ENCODE measurements at places on chromosomes 2 and 18.

DNA sequence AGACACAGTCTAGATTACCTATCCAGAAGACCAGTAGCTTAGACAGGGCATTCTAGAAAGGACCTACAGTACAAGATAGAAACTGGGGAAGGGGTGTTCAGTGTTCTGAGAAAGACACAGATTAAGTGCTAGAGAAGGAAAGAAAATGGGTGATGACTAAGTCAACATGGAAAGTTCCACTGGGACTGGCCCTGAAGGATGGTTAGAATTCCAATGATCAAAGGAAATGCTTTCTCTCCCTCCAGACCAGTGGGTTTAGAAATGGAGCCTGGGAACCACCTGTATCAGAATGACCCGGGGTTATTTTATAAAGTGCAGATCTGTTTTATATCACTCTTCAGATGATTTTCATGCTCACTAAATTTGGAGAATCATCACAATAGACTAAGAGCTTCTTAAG, 5.8 kb upstream of the COLEC12 start:
- DNase-seq, result no peak

DNA sequence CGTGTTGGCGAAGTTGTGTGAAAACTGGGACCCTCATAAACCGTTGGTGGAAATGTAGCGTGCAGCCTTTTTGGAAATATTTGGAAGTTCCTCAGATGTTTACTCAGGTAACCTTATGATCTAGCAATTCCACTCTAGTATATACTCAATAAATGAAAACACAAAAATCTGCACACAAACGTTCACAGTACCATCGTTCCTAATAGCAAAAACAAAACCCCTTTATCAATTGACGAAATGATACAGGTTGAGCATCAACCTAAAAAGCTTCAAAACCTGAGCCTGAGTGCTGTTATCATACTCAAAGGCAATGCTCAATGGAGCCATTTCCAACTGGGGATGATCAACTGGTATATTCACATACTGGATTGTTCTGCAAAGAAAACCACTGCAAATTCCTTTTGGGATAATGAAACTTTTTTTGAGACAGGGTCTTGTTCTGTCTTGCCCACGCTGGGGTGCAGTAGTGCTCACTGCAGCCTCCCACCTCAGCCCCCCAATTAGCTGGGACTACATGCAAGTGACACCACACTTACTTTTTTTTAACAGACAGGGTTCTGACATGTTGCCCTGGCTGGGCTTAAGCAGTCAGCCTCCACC, 777 bp upstream of the C18orf32 start:
- DNase-seq, result no peak

GRCh38 chr2:10534514-10535250, 86.6 kb upstream of the ODC1 start:
- DNase-seq, result no peak

GRCh38 chr2:52238782-52239181, 1206.8 kb upstream of the NRXN1 start:
- DNase-seq, result no peak

DNA sequence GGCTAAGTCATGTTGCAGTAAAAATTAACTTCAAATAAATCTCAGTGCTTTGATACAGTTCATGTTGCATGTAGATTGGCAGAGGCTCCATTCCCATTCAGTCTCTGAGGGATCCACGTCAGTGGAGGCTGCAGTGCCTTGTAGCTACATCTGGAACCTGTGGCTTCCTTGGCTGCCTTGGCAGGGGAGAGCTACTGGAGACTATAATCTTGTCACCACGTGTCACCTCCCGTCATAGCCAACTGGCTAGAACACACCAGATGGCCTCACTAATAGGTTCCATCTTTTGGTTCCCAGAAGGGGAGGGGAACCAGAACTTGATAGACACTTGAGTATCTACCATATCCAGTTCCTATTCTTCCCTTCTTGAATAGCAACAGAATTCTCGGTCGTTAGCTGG, 28.4 kb downstream of the E2F6 start:
- DNase-seq, result no peak

All from fibroblast of skin of left quadriceps (primary cell).